ENCODE measurements at places on chromosomes 6 and 20. TPM values are rescaled to one million over a fixed set of nuclear protein-coding genes. Genes with fewer than 3 reads are reported as not detected.
A peak's percentile ranks its signal among the peaks of the same experiment; 100 is the strongest.

GRCh38 chr20:63641792-63642523 lies 11.3 kb downstream of the STMN3 start:
- peaks cover 3% of the 10 kb centered on the region for H3K36me3 ChIP-seq
- peak overlapping the region; percentile 60 for H3K27ac ChIP-seq
- H3K27me3 ChIP-seq = no peaks in the 10 kb centered on the region
- DNase-seq = peak; percentile 95
- H3K4me3 ChIP-seq = peak overlapping the region; percentile 60

DNA sequence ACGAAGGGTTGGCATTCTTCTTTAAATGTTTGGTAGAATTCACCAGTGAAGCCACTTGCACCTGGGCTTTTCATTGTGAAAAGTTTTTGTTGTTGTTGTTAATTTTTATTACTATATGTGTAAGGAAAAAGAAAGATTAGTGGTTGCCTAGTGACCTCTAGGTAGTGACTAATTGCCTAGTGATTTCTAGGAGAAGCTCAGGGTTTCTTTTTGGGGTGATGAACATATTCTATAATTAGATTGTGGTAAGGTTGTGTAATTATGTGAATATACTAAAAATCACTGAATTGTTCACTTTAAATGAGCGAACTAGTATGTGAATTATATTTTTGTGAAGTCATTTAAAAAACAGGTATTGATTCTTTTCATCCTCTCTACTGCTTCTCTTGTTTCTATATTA lies 123.8 kb upstream of the TMEM170B start:
- H3K27ac ChIP-seq = no peak overlapping the region
- H3K36me3 ChIP-seq = no peaks in the 10 kb centered on the region
- DNase-seq = no peak
- no peak overlapping the region for H3K4me3 ChIP-seq
- no peaks in the 10 kb centered on the region for H3K27me3 ChIP-seq

DNA sequence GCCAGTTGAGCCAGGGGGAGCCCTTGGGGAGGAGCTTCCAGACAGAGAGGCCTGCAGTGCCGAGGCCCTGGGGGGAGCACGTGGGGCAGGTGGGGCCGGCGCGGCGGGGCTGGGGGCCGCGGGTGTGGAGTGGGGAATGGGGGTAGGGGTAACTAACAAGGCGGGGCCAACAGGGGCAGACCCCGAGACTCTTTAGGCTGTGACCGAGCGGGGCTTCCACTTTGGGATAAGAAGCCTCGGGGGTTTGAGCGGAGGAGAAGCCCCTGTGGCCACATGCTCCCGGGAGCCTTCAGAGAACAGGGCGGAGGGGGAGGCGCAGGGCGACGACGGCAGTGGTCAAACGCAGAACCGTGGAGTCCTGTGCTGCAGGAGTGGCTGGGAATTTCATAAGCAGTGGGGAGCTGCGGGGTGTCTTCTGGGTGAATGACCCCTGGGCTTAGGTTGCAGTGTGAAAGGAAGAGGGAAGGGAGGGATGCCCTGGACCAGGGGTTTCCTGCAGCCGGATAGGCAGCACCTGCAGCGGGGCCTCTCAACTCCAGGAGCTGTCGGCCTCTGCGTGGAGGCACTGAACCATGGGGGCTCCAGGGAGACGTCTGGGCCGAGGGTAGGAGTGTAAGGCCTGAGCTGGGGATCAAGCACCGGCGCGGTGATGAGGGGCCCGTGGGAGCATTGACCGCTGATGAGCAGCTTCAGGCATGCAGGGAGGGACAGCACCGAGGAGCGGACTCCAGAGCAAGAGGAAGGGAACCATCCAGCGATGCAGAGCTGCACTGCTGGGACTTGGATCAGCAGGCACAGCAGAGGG lies 121.0 kb downstream of the SYNDIG1 start:
- no peak overlapping the region for H3K4me3 ChIP-seq
- no peaks in the 10 kb centered on the region for H3K4me1 ChIP-seq
- DNase-seq = no peak

Gene CCR6
- 1.2 TPM for total RNA-seq

DNA sequence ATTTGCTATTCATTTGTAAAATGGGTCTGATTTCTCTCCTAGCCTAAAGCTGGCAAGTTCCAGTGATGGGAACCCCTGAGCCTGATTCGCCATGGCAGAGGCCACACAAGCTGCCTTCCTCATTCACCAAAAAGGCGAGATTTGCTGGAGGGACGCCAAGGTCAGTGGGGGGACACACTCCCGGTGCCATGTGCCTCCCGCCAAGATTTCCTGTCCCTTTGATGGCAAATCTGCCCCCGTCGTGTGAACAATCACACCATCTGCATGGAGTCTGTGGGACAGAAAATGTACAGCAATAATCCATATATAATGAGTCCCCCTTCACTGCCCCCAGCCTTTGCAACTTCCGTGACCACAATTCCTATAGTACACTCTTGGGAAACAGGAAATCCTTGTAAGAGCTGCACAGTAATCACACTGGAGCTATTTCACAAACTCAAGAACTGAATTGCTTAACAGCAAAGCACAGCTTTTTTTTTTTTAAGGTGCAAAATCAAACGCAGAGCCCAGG lies 15.7 kb upstream of the IGF2R start:
- H3K4me1 ChIP-seq = peaks cover 12% of the 10 kb centered on the region
- no peaks in the 10 kb centered on the region for H3K27me3 ChIP-seq
- no peak overlapping the region for H3K4me3 ChIP-seq
- H3K27ac ChIP-seq = no peak overlapping the region
- no peak for DNase-seq
- no peaks in the 10 kb centered on the region for H3K36me3 ChIP-seq

GRCh38 chr6:24660105-24660504 lies 6.6 kb downstream of the TDP2 start:
- no peak for DNase-seq
- peaks cover 37% of the 10 kb centered on the region for H3K36me3 ChIP-seq
- no peak overlapping the region for H3K27ac ChIP-seq
- H3K4me1 ChIP-seq = peaks cover 16% of the 10 kb centered on the region
- no peaks in the 10 kb centered on the region for H3K27me3 ChIP-seq

GRCh38 chr6:66866801-66867200 lies 1159.8 kb upstream of the EYS start:
- DNase-seq = no peak
- H3K27me3 ChIP-seq = no peaks in the 10 kb centered on the region
- no peak overlapping the region for H3K4me3 ChIP-seq
- H3K27ac ChIP-seq = no peak overlapping the region
- H3K36me3 ChIP-seq = no peaks in the 10 kb centered on the region
- H3K4me1 ChIP-seq = no peaks in the 10 kb centered on the region

DNA sequence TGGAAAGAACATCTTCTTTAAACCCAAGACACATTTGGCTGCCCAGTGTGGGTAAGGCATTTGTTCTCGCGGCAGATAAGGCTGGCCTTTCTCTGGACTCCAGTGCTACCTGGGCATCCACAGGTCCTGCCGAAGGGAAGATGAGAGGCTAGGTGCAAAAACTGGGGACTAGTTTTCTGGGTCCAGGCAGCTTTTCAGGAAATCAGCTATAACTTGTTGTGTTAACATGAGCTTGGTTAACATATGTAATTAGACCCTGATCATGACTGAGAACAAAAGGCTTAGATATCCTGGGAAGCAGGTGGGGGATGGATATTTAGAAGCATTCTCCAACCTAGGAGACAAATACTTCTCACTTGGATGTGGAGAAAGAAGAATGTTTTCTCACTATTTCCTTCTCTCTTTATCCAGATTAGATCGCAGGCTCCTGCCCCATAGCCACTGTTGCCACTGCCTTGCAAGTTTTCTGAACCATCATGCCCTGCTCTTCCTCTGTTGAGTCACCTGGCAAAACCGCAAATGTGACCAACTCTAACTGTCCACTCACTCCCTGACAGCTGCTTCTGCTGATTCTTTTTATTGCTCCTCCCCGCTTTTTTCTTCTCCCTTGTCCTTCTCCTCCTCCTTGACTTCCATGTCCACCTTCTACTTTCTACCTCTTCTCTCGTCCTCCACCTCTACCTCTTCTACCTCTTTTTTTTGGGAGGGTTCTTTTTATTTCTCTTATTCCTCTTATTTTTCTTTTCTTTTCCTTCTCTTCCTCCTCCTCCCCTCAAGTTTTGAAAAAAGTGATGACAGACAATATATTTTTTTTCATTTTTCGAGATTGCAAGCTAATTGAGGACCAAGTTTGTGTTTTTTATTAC lies 258.1 kb downstream of the UTRN start:
- H3K36me3 ChIP-seq = peaks cover 63% of the 10 kb centered on the region
- H3K27me3 ChIP-seq = no peaks in the 10 kb centered on the region
- no peak overlapping the region for H3K27ac ChIP-seq

DNA sequence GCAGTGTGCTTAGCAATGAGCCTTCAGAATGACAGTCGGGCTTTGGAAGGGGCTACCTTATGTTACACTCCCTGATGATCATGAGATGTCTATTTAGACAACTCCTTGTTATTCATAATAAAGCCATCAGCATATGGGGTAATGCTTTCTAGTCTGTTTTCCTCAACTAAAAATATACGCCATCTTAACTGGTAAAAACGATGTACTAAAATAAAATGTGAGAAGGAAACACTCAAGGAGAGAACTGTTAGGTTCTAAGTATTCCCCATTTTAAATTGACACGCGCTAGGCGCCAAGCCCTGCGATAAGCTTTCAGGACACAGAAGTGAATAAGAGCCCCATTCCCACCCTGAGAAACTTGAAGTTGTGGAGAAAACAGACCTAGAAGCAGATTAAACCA lies 43.6 kb downstream of the SOD2 start:
- no peaks in the 10 kb centered on the region for H3K4me1 ChIP-seq
- H3K27ac ChIP-seq = no peak overlapping the region
- no peaks in the 10 kb centered on the region for H3K27me3 ChIP-seq
- H3K36me3 ChIP-seq = no peaks in the 10 kb centered on the region
- no peak for DNase-seq

GRCh38 chr6:97195117-97195516 lies 87.9 kb downstream of the MMS22L start:
- H3K4me1 ChIP-seq = no peaks in the 10 kb centered on the region
- H3K27ac ChIP-seq = no peak overlapping the region
- peaks cover 3% of the 10 kb centered on the region for H3K36me3 ChIP-seq
- no peaks in the 10 kb centered on the region for H3K27me3 ChIP-seq
- DNase-seq = no peak
- no peak overlapping the region for H3K4me3 ChIP-seq
